ENCODE measurements at places on chromosomes 12 and 14.

DNA sequence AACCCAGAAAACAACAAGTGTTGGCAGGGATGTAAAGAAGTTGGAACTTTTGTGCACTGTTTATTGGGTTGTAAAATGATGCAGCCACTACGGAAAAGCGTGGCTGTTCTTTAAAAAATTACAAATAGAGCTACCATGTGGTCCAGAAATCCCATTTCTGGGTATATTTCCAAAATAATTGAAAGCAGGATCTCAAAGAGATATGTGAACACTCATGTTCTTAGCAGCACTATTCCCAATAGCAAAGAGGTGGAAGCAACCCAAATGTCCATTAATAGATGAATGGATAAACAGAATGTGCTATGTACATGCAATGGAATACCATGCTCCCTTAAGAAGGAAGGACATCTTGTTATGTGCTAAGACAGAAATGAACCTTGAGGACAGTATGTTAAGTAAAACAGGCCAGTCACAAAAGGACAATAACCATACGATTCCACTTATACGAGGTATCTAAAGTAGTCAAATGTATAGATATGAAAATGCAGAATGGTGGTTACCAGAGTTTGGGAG is 249.5 kb downstream of the PHLDA1 start:
- no peak for DNase-seq

GRCh38 chr12:66497008-66497897 is 181.6 kb downstream of the GRIP1 start:
- DNase-seq: no peak

GRCh38 chr12:68237619-68238018 is 12.0 kb upstream of the IL26 start:
- peak; percentile 46 for DNase-seq

DNA sequence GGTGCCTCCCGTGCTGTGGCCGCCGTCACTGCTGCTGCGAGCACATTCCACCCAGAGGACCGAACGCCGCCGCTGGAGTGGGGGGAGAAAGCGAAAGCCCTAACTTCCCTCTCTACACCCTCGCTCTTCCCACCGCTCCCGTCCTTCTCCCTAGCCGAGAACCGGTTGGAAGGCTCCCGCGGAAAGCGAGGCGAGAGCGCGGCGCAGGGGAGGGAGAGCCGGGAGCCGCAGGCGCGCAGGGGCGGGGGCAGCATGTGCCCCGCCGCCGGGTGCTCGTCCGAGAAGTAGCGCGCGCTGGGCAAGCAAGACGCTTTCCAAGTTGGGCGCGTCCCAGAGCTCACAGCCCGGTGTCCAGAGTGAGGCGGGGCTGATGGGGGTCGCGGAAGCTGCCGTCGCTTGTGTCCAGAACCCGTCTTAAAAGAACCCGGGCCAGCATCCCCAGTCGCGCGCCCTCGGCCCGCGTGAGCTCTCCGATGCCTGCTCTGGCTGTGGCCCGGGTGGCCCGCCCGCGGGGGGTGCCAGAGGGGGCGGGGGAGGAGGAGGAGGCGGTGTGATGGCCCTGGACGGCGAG is at the start of gene TRHDE:
TRHDE (plus strand) TSS at position 280 of the 571 bp plus-strand sequence; CDS start at position 554, 274 bp downstream.
- peak; percentile 80 for DNase-seq

DNA sequence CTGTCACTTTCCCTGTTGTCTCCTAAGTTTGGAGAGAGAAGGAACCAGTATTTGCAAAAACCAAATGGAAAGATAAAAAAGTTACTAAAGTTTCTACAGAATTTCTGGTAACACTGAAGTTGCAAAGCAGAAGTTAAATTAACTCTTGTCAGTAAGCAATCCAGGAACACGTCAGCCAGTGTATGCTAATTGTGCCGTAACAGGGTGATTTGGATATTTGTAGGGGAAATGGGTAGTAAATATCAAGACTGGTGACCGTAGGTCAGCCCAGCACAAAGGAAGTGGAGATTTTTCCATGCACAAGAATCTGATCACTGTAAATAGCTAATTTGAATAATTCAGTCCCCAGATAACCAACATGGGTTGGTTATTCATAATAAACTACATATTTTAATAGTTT is 2.3 kb downstream of the CDKN1B start:
- peak; percentile 52 for DNase-seq

- no peak for DNase-seq
Observed at GRCh38 chr12:67837876-67838275, 151.4 kb upstream of the IFNG-AS1 start.

DNA sequence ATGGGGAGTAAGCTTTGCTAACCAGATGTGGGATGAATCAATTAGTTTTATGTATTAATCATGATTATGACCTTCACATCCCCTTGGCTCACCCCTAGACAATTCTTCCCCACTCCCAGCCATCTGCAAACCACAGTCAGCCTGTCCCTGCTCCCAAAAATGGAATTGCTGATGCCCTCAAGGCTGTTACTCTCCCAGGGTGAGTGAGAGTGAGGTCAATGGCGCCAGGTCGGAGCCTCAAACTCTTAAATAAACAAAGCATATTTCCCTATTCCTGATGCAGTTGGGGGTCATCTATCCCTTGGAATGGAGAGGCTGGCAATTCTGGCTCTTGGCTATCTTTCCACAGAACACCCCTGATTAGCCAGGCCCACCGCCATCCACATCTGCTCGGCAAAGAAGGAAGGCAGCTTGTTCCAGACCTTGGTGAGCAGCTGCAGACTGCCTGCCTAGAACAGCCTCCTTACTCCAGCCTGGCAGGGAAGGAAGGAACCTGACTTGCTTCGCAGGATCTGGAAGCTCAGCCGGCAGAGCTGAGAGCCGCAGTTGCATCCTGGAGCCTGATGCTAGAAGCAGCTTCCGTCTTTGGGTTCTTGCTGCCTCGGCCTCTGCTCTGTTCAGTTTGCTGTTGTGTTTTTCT is 57.0 kb downstream of the SMUG1 start:
- DNase-seq: peak; percentile 54

GRCh38 chr14:78967111-78967809 is 797.1 kb downstream of the NRXN3 start:
- DNase-seq: peak; percentile 92

DNA sequence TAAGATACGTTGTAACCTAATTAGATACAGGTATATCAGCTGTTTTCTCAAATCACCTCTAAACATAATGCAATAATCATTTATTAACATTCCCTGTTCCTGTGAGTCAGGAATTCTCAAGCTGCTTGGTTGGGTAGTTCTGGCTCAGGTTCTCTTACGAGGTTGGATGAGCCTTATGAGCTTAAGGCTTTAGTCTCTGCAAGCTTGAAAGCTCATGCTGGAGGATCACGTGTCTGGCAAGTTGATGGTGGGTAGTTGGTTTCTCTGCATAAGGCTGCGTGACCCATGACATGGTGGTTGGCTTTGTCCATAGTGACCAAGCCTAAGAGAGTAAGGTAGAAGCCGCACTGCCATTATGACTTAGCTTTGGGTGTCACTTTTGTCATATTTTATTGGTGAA is 62.0 kb downstream of the PLEKHA5 start:
- no peak for DNase-seq

DNA sequence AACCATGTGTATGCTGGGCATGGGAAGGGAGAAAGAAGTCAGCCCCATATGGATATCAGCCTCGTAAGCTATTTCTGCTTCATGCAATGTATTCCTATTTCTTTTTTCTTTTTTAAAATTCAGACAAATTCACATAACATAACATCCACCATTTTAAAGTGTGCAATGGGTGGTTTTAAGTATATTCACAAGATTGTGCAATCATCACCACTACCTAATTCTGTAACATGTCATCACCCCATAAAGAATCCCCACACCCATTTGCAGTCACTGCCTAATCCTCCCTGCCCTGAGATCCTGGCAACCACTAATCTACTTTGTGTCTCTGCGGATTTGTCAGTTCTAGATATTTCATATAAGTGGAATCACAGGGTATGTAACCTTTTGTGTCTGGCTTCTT is 9.5 kb downstream of the POMT2 start:
- DNase-seq: no peak

DNA sequence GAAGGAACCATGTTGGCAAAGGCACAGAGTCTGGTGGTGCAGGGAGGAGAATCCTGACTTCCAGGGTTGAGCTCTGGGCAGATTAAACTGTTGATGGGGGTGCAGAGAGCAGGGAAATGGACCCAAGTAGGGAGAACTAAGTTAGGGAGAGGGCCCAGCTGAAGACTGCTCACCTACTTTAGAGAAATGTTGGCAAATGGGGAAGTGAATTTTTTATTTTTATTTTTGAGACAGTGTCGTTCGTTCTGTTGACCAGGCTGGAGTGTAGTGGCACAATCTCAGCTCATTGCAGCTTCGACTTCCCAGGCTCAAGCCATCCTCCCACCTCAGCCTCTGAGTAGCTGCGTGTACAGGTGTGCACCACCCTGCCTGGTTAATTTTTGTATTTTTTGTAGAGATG is 32.1 kb upstream of the TUBA1A start:
- no peak for DNase-seq

GRCh38 chr12:47744005-47744651 is 14.6 kb downstream of the RAPGEF3 start:
- no peak for DNase-seq

DNA sequence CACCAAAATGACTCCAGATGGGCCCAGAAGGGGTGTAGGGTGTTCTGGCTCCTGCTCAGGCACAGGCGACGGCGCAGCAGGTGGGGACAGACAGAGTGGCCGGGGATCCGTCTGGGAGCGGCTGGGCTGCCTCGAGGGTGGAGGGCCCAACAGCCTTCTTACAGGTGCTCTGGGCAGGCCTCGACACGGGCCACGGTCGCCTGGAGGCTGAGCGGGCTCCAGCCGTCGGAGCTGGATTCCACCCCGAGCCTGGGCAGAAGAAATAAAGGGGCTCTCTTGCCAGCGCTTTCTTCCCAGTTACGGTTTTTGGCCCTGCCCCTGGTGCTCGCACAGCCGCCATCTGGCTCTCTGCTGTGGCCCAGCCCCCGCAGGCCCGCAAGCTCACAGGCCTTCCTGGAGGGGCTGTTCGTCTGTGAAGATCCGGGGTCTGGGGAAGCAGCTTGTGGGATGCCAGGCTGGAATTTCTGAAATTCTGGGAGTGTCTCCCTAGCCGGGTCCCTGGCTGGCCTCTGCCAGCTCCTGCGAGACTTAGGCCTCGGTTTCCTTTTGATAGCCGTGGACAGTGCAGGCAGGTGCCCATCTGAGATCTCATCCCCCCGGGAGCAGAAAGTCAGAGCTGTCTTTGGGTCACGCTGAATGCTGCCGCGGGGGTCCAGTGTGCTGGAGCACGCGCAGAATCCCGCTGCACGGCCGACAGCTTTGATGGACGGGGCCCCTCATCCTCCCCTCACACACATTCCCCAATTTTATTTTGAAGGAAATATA is 122.7 kb downstream of the PAPOLA start:
- no peak for DNase-seq
